ENCODE measurements at places on chromosomes 16 and 17.

- peak; percentile 98 for DNase-seq
Measured at GRCh38 chr17:17752089-17752820, 71.0 kb downstream of the RAI1 start.

DNA sequence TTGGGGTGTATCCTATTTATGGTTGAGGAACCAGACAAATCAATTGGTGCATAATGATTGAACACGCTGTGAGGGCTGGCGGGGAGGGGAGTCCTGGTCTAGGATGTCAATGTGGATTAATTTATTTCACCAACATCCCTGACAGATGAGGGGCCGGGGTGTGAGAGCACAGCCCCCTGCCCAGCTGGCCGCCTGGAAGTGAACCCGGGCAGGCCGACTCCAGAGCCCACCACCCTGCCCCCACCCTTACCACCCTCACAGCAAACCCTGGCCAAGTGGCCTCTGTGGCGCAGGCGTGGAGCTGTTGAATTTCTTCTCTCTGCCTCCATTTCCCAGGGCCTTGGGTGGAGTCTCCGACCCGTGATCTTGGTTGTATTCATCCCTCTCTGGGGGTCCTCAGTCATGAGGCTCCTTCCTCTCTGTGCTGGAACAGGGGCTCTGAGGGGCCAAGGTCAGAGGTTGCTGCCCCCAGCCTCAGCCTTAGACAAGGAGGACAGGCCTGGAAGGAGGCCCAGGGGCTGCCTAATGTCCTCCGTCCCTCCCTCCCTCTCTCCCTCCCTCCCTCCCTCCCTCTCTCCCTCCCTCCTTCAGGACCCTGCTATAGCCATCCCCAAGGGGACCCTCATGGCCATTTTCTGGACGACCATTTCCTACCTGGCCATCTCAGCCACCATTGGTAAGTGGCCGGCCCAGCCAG lies 12.6 kb downstream of the SLC12A3 start:
- no peak for DNase-seq

DNA sequence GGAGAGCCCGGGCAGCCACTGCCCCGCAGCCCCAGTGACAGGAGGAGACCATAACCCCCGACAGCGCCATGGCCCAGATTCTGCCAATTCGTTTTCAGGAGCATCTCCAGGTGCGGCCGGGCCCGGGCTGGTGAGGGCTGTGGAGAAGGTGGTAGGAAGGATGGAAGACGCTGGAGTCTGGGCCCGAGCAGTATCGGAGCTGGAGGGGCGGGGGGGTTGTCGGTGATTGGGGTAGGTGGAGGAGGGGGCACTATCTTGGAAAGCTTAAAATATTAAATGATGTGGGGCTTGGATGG lies 317 bp downstream of the CLTC start:
- DNase-seq: no peak

- DNase-seq: no peak
Measured at GRCh38 chr17:33561569-33562334, 268.7 kb upstream of the ASIC2 start.

- peak; percentile 67 for DNase-seq
Measured at GRCh38 chr16:25264597-25264996, 7.0 kb upstream of the ZKSCAN2 start.
